ENCODE measurements at places on chromosomes 2 and 18.
A peak's percentile ranks its signal among the peaks of the same experiment; 100 is the strongest.

- no peak for DNase-seq
These were observed 4.2 kb upstream of the SFXN5 start for GRCh38 chr2:73075477-73076373.

DNA sequence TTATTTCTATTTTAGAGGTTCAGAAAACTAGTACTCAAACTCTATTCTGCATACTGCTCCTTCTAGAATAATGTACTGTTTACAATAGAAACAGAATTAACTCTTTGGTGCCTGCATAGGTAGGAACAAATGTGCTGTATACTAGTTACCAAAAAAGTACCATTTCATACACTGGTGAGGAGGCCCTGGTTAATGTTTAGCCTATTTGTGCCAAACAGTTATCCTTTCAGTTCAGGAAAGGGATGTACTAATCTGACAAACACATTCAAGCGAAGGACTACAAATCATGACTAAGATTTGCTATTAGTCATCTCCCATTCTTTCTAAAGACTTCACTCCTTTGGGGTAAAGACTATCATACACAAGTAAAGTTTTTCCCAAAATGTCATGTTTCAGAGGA lies 47.4 kb downstream of the EXOC6B start:
- DNase-seq, result no peak

DNA sequence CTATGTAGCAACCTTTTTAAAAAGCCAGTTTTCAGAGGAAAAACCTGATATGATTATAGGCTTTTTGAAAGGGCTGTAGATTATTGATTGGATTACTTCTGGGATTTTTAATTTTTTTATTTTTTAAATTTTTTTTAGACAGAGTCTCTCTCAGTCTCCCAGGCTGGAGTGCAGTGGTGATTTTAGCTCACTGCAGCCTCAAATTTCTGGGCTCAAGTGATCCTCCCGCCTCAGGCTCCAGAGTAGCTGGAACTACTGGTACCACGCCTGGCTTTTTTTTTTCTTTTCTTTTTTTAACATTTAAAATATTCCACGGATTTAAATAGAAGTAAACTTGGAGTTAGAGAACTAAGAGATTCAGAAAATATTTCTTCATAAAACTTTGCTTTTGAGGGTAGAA lies 1.2 kb downstream of the MRPL19 start:
- no peak for DNase-seq

- DNase-seq, result no peak
These were observed 302.3 kb upstream of the FANCL start for GRCh38 chr2:58543442-58543841.

DNA sequence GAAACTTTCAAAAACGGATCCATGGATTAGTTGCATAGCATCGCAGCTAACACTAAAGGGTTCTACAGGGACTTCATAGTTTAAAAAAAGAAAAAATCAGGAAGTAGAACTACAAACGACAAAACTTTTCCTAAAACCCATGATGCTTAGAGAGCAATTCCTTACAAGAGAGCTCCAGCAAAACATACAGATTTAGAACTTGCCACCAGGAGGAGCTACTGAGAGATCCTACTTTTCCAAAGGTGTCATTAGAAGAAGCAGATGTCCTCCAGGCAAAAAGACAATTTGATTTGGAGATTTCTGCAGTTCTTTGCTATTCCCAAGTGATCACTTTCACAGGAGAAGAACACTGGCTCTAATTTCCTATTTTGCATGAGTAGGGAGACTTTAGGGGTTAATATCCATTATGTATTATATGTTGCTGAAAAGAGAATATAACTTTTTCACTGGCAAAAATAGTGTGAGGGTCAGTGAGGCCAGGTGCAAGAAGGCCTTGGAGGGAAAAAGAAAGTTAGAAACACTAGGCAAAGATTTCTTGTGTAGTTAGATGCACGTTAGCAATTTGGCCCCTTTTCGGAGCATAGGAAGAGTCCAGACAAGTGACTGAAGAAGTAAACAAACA lies 436.2 kb downstream of the SUCLG1 start:
- DNase-seq, result peak; percentile 15

DNA sequence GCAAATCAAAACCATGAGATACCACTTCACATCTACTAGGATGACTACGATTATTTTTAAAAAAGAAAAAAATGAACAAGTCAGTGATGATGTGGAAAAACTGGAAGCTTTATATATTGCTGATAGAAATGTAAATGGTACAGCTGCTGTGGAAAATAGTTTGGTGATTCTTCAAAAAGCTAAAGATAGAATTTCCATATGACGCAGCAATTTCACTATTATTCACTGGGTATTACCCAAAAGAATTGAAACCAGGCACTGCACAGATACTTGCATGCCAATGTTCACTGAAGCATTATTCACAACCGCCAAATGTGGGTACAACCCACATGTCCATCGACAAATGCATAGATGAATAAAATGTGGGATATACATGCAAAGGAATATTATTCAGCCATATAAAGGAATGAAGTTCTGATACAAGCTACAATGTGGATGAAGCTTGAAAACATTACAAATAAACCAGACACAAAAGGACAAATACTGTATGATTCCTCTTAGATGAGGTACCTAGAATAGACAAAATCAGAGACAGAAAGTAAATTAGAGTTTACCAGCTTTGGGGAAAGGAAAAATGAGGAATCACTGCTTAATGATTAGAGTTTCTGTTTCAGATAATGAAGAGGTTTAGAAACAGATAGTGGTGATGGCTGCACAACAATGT lies 11.1 kb downstream of the RTTN start:
- DNase-seq, result peak; percentile 15

DNA sequence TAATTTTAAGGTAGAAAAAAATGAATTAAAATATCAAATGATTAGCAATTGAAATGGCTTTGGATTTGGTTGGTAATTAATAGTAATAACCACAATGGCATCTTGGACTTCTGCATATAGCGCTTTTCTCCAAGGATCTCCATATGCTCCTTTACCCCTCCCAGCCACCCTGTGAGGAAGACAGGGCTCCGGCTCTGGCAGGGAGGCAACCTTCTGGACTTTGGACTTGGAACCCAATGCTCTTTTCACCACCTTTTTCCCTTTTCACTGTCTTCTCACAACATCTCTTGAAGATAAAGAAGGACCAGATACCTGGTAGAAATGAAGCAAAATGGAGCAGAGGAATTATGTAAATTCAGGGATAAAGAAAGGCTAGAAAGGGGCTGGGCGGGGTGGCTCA lies 23.8 kb upstream of the SERTAD2 start:
- no peak for DNase-seq

DNA sequence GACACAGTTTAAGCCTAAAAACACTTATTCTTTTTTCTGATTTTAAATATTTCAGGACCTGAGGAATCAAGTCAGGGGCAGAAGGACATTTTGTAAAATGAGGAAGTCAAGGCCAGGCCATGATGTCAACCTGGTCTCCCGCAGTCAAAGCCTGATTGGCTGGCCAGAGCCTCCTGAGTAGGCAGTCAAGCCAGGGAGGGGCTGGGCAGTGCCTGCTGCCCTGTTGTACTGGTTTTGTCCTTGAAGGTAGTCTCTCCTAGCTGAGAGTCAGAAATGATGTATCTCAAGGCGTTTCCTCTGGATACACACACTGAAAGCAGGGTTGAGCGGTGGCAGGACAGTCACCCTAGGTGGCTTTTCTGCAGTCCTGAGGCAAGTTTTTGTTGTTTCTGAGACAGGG lies 19.8 kb downstream of the CCT7 start:
- DNase-seq, result no peak

DNA sequence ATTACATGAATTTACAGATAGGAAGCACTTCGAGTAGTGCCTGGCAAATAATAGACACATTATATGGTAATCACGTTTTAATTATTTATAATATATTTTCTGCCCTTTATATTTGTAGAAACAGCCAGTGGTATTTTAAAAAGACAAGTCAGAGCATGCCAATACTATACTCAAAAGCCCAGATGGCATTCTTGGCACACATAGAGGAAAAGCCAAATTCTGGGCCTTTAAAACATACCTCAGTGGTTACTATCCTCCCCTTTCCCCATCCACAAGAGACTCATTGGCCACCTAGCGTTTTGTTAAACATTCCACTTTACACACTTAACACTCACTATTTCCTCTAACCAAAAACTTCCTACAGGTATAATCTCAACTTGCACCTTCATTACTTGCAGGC lies 63.3 kb upstream of the ZNF804A start:
- no peak for DNase-seq

- DNase-seq, result no peak
These were observed 217.6 kb upstream of the FOSL2 start for GRCh38 chr2:28175028-28175427.

DNA sequence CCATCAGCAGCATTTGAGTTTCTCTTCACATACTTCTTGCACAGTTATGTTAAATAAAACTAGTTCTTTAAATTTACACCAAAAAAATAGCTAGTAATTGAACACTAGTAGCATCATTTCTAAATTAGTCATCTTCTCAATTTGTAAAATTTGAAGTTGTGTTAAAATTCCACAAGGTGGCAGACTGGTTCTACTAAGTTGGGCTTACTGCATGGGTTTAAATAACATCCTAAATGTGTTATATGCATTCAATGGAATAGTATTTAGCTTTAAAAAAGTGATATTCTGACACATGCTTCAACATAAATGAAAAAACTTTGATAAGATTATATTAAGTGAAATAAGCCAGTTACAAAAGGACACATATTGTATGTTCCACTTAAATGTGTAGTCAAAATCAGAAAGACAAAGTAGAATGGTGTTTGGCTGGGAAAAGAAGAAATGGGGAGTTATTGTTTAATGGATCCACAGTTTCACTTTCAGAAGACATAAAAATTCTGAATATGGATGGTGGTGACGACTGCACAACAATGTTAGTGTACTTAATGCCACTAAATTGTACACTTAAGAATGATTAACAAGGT lies 28.7 kb upstream of the RPRD1A start:
- no peak for DNase-seq

GRCh38 chr2:875687-876615 lies 74.7 kb upstream of the SNTG2 start:
- no peak for DNase-seq

DNA sequence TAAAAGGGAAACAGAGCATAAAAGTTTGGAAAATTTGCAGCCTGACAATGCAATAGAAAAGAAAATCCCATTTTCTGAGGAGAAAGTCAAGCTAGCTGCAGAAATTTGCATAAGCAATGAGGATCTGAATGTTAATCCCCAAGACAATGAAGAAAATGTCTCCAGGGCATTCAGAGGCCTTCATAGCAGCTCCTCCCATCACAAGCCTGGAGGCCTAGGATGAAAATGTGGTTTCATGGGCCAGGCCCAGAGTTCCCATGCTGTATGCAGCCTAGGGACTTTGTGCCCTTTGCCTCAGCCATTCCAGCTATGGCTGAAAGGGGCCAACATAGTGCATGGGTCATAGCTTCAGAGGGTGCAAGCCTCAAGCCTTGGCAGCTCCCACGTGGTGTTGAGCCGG lies 10.3 kb upstream of the SCN1A start:
- no peak for DNase-seq

GRCh38 chr2:69036926-69037325 lies 23.9 kb downstream of the ANTXR1 start:
- DNase-seq, result no peak

DNA sequence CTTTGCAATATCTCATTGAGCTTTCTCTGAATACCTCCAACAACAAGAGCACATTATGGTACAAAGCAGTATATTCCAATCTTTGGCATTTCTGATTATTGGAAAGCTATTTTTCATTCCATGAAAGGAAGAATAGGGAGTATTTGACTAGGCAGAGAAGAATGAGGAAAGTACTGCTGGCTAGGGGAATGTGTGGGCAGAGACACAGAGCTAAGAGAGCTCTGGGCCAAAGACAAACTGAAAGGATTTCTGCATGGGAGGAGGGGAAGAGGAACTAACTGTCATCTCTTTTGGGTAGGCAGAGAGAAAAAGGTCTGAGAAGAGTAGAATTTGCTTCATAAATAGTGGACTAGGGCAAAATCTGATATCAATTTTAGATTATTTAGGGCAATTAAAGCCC lies 150.8 kb downstream of the CCDC85A start:
- DNase-seq, result no peak

DNA sequence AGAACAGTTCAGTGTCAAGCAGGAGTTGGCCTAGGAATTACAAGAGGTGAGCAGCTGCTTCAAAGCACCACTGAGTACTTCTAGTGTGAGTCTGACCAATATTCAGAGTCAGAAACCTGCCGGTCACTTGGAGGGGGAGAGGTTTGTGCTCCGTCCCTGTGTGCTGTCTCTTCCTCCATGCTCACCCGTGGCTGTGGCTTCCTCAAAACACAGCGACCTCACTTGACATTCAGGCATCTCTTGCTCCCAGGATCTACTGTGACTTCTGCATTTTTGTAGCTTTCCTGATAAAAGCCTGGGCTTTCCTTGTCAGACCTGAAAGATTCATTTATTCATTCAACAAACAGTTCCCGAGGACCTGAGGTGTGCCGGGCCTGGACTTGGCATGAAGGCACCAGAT lies 32.9 kb downstream of the TPRKB start:
- no peak for DNase-seq

GRCh38 chr2:143422681-143423080 lies 293.5 kb downstream of the ARHGAP15 start:
- no peak for DNase-seq

DNA sequence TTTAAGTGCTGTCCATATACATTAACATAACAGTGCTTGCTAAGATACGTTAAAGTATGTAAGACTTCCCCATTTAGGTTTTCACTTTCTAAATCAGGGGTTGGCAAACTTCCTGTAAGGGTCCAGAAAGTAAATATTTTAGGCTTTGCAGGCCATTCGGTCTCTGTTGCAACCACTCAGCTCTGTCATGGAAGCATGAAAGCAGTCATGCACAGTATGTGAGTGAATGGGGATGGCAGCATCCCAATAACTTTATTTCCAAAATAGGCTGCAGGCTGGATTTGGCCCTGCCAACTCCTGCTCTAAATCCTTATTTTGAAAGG lies 128.7 kb downstream of the PLA2R1 start:
- DNase-seq, result no peak

DNA sequence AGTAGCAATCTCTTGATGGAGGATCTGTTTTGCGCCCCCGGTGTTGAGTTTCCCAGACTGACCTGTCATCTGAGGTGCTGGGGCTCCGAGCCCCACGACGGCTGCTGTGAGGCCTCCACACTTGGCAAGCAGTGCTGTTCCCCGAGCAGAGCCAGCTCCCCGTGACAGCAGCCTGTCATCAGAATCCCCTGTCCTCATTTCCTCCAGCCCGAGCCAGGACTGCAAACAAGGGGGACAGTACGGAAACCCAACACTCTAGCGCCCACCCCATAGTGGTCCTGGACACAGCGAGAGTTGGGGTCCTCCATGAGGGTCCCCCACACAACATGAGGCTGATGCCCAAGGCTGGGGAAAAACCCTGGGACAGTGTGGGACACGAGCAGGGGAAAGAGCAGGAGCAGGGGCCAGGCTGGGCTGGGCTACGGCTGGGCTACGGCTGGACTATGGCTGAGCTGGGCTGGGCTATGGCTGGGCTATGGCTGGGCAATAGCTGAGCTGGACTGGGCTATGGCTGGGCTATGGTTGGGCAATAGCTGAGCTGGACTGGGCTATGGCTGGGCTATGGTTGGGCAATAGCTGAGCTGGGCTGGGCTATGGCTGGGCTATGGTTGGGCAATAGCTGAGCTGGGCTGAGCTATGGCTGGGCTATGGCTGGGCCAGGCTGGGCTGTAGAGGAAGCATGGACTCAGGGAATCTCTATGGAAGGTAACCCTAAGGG lies 1.5 kb upstream of the KLHL30 start:
- DNase-seq, result no peak

- DNase-seq, result no peak
These were observed 13.5 kb downstream of the MALL start for GRCh38 chr2:110101901-110102803.

GRCh38 chr2:42047488-42048298 lies at the start of gene PKDCC:
Gene PKDCC, plus strand, starts transcription at chr2:42048021. Its CDS starts 179 bp downstream, at chr2:42048200.
- no peak for DNase-seq

- DNase-seq, result no peak
These were observed 37.9 kb downstream of the TRIB2 start for GRCh38 chr2:12754643-12755042.

- DNase-seq, result no peak
These were observed 259.2 kb upstream of the SLC14A2 start for GRCh38 chr18:45355944-45356520.

All from stimulated activated CD4-positive, alpha-beta T cell treated with anti-CD3 and anti-CD28 coated beads, Interleukin-4, amount 100 ng/mL, for 24 hours (primary cell).